ENCODE measurements at places on chromosomes 2 and 18. TPM values are rescaled to one million over a fixed set of nuclear protein-coding genes. Genes with fewer than 3 reads are reported as not detected.

DNA sequence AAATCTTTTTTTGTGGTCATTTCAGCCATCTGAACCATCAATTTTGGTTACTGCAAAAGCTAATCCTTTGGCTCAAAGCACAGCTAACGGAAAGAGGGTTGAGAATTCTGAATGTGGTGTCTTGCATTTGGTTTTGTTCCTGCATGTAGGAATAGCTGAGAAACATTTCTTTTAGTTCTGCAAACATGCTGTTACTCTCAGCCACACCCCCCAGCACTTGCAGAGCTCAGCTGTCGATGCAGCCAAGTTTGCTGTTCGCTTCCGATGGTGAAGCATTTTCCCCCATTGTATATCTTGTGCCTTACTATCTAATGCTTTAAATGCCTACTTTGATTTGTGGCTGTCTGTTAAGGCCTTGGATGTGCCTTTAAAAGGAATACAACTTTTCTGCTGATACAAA is 294.9 kb upstream of the FANCL start:
- DNase-seq = no peak

DNA sequence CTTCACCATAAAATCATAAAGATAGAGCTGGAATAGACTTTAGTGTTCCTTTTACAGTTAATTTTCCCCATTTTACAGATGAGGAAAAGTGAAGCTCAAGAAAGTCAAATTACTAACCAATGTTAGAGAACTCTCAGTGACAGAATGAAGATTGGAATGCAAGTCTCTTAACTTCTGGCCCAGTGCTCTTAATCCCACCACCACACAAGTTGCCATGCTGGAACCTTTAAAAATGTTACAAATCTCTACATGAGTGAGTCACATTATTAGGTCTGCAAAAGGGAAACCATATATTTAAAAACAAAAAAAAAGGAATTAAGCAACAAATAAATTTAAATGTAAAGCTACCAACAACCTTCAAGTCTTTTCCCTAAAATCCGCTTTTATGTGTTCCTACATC is 3.5 kb downstream of the NCKAP1 start:
- no peak for DNase-seq

- DNase-seq = no peak
Measured at GRCh38 chr2:190649798-190650390, 1.0 kb downstream of the NAB1 start.

GRCh38 chr18:78309924-78310323 is 669.7 kb upstream of the SALL3 start:
- no peak for DNase-seq

DNA sequence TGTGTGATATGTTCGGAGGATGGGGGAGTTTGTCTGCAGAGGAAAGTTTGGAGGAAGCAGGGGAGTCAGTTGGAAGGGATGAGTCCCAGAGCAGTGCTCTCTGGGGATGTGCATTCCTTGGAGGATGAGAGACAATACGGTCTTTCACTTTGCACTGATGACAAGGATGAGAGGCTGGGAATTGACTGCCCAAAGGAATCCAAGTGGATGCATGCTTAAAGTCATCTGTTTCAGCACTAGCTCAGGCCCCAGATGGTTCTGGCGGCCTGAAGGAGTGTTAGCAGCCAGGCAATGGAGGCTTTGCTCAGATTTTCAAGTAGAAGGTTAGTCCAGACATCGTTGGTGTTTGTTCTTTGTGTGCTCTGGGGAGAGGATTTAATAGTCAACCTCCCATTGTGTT is 100.2 kb downstream of the CRIM1 start:
- no peak for DNase-seq

DNA sequence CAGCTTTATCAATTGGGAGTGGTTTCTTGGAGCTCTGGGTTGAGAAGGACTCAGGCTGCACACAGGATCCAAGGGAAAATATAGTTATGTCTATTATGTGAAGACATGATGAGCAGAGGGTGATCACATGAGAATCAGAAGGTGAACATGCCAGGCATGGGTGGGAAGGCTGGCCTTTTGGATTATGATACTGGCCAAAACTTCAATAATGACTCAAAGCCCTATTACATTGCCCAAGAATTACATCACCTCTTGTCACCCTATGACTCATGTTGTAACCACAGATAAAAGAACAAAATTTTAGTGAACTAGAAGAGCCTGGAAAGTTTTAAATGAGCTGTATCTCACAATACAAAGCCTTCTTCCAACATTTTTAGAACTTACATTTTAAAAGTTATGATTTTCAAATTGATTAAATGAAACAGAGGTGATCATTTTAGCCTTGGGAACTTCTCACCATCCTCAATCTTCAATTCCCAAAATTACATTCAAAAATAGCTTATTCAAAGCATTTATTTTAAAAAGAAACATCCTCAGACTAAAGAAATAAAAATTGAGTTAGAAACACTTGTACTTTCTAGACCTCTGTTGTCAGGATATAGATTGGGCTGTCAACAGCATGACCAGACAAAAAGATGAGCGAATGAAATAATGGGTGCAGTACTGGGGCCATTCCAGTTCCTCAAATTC is 428.3 kb downstream of the MBD2 start:
- no peak for DNase-seq

DNA sequence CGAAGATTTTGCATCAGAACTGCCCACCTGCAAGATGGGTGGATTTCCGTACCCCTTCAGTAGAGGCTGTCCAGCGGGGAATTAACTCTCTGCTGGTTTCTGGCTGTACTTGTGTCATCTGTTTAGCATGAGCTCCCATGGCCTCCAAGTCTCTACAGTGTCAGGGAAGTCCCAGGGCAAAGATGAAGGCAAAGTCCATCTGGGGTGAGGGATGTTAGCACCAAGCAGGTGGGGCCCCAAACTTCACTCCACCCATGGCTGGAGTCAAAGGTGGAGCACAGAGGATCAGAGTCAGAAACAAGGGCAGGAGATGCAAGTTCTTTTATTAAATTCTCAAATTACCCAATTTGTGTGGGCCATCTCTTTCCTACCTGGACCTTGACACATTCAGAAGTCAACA is 78.0 kb downstream of the TNFRSF11A start:
- DNase-seq = no peak

DNA sequence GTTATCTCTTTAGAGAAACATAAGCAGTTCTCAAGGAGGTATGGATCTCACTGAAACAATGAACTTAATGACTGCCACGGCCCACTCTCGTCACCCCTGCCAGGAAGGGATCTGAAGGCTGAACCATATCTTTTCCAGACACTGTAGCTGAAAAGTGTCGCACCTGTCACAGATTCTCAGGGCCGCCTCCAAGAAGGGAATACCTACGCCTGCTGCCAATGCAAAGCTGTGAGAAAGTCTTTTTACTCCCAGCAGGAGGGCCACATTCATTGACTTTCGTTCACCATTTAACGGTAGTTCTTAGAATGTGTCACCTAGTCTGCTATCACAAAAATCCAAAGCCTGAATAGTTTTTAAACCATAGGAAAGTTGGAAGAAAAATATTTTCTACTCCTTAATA is 66.7 kb upstream of the SH3BP4 start:
- no peak for DNase-seq

GRCh38 chr18:53764086-53764485 is 460.4 kb downstream of the MBD2 start:
- DNase-seq = no peak

GRCh38 chr2:217610401-217610814 is 392.4 kb downstream of the TNS1 start:
- no peak for DNase-seq

GRCh38 chr2:49687918-49688317 is 533.6 kb upstream of the FSHR start:
- DNase-seq = no peak

GRCh38 chr18:21598726-21599584 is 1.5 kb downstream of the ESCO1 start:
- no peak for DNase-seq

The CD8B gene
- total RNA-seq = 1.8 TPM

The HAAO gene
- 2.5 TPM for total RNA-seq

The GAL3ST2 gene
- 0.44 TPM for total RNA-seq

The CRYGC gene
- not detected for total RNA-seq

The L3MBTL4 gene
- total RNA-seq = 15.1 TPM

The DTNA gene
- 113 TPM for total RNA-seq

Data from left cardiac atrium (tissue), 4 donors.